ENCODE measurements at places on chromosomes 1 and 21.
A peak's percentile ranks its signal among the peaks of the same experiment; 100 is the strongest.

- DNase-seq: peak; percentile 5
Measured at GRCh38 chr1:7070389-7071029, 285.3 kb downstream of the CAMTA1 start.

DNA sequence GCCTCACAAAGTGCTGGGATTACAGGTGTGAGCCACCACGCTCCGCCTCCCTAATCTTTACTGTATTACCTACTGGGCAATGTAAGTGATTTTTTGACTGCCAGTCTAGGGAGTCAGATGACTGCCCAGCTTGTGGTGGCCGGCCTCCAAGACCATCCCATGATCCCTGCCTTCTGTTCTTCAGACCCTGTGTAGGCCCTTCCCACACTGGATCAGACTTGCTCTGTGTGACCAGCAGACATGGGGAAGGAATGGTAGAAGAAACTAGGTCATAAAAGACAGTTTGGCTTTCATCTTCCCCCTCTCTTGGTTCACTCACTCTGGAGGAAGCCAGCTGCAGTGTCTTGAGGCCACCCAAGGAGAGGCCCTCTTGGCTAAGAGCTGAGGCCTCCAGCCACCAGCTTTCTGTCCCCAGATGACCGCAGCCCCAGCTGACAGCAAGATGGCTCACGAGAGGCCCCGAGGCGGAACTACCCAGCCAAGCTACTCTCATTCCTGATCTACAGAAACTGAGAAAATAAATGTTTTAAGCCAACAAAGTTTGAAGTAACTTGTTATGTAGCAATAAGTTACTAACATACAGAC lies 14.5 kb upstream of the CBR3 start:
- no peak for DNase-seq

- no peak for DNase-seq
Measured at GRCh38 chr1:113951719-113952118, 22.6 kb downstream of the HIPK1 start.

DNA sequence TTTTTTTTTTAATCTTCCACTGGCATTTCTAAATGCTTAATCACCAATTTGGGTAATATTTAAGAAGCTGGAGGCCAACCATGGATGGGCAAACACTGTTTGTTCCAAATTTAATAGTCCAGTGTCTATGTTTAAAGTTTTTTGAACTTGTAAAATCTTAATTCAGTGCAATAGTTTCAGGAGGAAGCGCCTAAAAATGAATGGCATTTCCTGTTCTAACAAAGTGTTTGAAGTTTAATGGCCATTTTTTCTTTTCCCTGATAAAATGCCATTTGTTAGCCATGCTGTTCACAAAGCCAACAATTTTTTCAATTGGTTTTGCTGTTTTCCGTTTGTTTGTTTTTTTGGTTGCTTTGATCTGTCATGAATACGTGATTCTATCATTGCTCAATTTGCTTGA lies 552.1 kb downstream of the LMO4 start:
- no peak for DNase-seq

DNA sequence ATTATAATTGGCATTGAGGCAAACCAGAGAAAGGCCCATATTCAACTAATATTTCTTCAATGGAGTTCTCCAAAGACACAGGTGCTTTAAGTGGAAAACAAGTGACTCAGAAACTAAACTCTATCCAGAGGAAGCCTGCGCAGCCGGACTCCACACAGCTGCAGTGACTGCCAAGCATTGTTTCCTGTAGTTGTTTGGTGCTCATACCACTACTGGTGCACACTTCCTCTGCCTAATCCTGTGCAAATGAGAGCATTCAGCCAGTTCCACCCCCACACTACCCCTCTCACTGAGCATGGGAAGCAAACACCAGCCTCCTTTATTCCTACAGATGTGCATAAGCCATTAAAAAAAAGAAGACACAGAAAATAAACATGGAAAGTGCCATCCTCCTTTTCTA lies 102.9 kb downstream of the VAV3 start:
- no peak for DNase-seq

- DNase-seq: no peak
Measured at GRCh38 chr1:15418806-15419515, 9.3 kb downstream of the EFHD2 start.

- DNase-seq: no peak
Measured at GRCh38 chr1:8663090-8663802, 154.2 kb downstream of the RERE start.

GRCh38 chr1:226223786-226224244 lies 351 bp downstream of the MIXL1 start:
- DNase-seq: no peak

GRCh38 chr1:12067900-12068821 lies 5.1 kb downstream of the TNFRSF8 start:
- no peak for DNase-seq

DNA sequence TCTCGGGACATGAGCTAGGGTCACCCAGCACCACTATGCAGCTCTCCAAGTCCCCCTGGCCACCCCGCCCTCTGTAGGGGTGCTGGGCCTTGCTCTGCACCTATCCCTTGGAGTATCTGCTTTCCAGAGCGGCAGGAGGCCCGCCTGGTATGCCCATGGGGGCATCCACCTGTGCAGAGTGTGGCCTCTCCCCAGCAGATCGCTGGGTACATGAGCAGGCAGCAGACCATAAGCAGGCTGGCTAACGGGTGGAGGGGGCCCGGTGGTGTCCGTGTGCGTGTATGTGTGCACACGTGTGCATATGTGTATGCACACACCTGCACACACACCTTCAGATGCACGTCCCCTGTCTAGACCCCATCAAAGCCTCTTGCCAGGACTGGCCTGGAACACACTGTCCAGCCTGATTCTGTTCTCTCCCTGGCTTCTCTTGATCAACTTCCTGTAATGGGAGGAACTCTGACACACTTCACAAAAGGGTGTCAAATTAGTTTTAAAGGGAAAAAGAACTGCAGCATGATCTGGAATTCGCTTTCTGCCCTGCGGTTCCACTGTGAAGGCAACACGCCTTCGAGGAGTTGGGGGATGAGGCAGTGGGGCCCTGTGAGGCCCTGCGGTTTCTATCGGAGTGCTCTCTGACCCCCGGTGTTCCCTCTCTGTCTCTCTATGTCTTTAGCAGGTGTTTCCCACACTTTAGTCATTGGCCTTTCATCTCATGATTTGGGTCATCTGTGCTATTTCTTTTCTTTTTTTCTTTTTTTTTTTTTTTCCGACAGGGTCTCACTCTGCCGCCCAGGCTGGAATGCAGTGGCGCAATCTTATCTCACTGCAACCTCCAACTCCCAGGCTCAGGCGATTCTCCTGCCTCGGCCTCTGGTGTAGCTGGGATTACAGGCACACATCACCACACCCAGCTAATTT lies 17.2 kb upstream of the NPHP4 start:
- DNase-seq: no peak

GRCh38 chr1:211915924-211916323 lies 85.4 kb upstream of the LPGAT1 start:
- no peak for DNase-seq

DNA sequence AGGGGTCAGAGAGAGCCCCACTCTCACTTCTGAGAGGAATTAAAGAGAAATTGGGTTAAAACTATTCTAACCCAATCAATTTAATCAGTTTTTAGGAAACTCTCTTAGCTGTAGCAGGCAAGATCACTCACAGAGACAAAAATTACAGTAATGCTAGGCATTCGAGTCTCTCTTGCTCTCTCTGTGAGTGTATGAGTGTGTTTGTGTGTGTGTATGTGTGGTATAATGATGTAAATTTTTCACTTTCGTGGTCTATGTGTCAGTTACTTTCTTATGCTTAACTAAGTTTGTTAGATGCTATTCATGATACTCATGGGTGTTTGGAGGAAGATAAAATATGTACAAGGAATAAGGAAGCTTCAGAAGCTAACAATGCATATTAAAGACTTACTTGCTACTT lies 131.3 kb downstream of the FASLG start:
- DNase-seq: no peak

DNA sequence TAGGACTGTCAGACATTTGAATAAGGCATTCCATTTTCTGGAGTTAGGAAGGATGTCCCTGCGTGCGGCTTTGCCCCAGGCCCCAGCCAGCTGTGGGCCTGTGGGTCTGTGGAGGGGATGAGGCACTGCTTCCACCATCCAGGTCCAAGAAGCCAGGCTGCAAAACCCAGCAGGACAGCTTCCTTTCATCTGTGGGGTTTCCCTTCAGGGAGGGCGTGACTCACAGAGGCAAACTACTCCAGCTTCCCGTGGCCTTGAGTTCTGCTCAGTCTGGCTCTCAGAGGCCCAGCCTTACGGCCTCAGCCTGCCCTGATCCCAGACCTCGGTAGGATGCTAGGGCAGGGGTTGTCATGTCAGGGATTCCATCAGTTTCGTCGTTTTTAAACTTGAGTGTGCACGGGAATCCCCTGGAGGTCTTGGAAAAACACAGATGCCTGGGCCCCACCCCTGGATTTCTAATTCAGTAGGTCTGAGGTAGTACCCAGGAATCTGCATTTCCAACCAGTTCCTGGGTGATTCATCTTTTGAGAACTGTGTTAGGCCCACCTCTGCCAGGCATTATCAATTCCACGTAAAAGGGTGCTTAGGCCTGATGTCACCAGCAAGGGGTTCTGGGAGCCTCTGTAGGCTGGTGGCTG lies 32.3 kb upstream of the TENT5C start:
- DNase-seq: no peak

DNA sequence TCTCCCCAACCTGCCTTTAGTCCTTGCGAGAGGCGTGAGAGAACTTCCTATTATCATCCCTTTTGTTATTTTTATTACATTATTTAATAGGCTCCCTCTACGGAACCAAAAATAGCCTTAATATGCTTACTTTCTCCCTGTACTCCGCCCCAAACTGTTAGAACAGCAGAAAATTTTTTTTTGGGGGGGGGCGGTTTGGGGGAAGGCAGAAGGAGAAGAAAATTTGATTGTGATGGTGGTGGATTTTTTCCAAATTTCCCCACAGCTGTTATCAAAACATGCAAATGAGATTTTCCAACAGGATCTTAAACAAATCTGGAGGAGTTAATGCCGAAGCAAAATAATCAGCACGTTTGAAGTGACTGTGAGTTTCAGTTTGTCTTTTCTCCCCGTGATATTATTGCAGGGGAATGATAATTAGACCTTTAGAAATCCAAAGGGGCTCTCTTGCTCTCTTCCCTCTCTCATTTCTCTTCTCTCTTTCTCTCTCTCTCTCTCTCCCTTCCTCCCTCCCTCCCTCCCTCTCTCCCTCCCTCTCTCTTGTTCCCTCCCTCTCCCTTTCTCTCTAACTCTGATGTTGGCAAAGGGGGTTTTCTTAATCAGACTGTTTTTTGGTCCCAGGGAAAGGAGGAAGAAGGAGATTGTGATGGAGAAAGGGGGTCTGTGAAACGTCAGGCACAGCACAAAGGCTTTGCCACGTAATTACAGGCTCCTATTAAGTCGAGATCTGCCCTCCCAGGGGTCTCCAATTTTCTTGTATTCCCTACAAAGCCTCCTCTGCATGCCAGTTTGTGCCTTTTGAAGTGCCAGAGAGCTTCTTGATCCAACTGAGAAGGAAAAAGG lies 1.1 kb upstream of the PRRX1 start:
- no peak for DNase-seq

DNA sequence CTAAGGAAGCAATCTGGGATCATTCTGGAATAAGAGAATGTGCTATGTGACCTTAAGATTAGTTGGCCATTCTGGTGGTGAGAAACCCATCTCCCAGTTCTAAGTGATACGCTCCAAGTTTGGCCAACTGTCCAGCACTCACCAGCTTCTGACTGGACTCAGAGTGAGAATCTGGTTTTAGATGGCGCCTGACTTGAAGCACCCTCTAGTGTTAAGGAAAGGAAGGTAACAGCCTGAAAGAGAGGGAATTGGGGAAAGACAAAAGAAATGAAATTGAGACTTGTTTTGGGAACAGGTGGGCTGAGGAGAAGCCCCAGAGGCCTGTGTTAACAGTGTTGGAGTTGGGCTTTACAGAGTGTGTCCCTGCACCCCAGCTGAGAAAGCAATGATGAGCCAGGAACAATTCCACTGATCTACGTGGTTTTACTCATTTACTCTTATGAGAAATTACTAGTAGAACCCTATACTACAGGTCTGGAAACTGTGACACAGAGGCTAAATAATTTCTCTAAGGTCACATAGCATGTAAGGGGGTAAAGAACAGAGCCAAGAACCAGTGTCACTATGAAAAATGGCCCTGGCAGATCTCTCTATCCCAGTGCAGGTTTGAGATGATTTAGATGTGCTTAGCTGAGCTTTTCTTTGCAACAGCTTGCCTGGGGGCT lies 9.3 kb upstream of the FCAMR start:
- no peak for DNase-seq

- no peak for DNase-seq
Measured at GRCh38 chr1:31183927-31184554, 55.6 kb downstream of the NKAIN1 start.

GRCh38 chr1:76176000-76176399 lies 101.5 kb downstream of the ST6GALNAC3 start:
- DNase-seq: no peak

DNA sequence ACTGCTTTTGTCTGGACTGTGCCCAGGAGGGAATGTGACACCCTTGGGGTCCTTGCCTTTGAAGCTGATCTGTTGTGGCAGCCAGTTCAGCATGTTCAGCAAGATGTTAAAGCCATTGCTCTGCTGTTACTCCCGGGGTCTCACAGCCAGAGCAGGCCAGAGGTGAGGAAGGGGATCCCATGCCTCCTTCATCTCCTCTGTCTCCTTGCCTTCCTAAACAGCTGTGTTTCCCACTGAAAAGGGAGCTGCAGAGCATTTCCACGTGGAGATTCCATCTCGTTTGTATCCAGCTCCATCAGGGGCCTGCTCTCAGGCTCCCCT lies 135.8 kb upstream of the COL6A1 start:
- no peak for DNase-seq

DNA sequence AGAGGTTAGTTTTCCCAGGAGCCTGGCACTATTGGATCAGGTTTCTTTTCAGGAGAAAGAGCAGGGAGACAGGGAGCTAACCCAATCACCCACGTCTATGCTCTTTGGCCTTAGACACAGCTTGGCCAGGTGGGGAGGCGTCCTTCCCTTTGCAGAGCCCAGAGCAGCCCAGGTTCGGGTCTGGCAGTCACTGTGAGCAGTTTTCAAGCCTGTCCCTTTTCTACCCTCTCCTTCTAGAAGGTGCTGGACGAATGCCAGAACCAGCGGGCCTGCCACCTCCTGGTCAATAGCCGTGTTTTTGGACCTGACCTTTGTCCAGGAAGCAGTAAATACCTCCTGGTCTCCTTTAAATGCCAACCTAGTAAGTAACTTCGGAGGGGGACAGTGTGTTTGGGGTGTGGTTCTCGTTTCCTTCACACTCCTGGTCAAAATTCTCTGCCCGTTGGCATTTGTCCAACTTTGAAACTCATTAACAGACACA lies 44.9 kb downstream of the EVA1C start:
- no peak for DNase-seq

GRCh38 chr1:111903148-111903870 lies 86.2 kb downstream of the KCND3 start:
- no peak for DNase-seq

GRCh38 chr1:91842056-91842455 lies 43.9 kb downstream of the TGFBR3 start:
- no peak for DNase-seq
